CD4-positive, alpha-beta T cell treated with Interleukin-2 at 100 ng/mL for 4 hours (primary cell): ENCODE measurements at places on chromosomes 12 and 14.

DNA sequence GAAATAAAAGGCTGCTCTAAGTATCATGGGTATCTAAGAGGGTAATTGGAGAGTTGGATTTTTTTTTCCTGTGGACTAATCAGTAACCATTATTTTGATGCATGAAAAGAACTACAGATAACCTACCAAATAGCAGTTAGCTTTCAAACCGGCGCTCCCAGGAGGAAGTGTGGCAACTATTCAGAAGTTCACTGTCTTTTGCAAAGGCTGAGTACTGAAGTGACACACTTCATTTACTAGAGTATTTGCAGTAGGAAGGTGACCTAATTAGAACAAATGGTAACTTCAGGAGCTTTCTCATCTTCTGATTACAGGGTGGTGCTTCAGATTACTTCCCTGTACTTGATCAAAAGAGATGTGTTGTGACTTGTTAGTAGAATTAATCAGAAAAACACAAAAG lies 87.7 kb downstream of the PELI2 start:
- DNase-seq = no peak

GRCh38 chr14:44955528-44955927 lies 6.2 kb downstream of the KLHL28 start:
- no peak for DNase-seq

DNA sequence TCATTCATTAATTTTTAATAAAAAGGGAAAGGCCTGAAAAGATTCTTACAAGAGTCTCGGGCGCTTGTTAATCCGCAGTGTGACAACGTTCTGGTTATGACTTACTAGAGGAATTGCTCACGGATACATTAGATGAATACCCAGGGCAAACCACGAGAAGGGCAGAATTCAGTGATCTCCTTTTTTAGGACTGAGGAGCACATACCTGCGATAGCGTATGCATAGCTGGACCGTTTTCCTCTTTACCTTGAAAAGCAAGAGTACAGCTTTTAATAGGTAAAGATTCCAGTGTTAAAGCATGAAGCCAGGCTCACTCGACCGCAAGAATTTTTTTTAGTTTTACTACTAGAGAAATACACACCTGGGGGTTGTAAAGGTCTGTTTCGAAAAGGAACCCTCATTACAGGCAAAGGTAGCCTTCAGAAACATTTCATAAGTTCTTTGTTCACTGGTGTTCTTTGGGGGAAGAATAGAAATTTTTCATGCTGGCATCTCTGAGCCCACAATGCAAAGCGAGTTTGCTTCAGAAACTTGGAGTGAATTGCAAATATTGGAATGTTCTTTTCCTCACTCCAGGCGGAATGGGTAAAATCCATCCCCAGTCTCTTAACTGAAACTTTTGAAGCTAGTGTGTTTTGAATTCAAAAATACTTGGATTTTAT lies 953 bp downstream of the MAPK1IP1L start:
- DNase-seq = no peak

- DNase-seq = no peak
Observed at GRCh38 chr14:89996963-89997362, 41.2 kb downstream of the TDP1 start.

GRCh38 chr12:78470354-78471195 lies 394.0 kb upstream of the SYT1 start:
- DNase-seq = no peak

GRCh38 chr12:116352315-116352835 lies 74.9 kb upstream of the MED13L start:
- no peak for DNase-seq

- DNase-seq = no peak
Observed at GRCh38 chr14:31902945-31903646, 174.0 kb upstream of the ARHGAP5 start.

GRCh38 chr14:88831284-88831683 lies 6.8 kb downstream of the TTC8 start:
- no peak for DNase-seq

DNA sequence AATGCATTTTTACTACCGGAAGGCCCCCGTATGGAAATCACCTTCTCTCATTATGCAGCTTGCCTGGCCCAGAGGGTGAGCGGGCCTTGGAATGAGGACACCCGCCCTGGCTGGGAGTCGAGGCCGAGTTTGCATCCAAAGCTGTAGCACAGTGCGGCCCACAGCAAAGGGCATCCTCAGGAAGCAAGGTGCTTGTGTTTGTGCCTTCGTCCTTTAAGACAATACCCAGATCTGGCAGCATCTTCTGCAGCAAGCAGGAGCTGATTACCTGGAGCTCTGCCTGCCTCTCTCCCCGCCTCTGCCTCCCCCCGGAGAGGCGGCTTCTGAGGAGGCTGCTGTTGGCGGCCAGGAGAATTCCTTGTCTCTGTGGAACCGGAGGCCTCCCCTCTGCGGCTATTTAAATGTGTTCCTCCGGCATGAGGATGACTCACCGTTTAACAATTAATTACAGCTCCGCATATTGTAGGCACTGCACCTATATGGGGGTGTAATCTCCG lies 145.3 kb downstream of the CACNA1C start:
- no peak for DNase-seq

- DNase-seq = no peak
Observed at GRCh38 chr12:53338916-53339315, 2.8 kb upstream of the SP7 start.

- DNase-seq = no peak
Observed at GRCh38 chr14:30757082-30757481, 117.3 kb upstream of the COCH start.

GRCh38 chr12:41532072-41532471 lies 344.0 kb downstream of the PDZRN4 start:
- no peak for DNase-seq

DNA sequence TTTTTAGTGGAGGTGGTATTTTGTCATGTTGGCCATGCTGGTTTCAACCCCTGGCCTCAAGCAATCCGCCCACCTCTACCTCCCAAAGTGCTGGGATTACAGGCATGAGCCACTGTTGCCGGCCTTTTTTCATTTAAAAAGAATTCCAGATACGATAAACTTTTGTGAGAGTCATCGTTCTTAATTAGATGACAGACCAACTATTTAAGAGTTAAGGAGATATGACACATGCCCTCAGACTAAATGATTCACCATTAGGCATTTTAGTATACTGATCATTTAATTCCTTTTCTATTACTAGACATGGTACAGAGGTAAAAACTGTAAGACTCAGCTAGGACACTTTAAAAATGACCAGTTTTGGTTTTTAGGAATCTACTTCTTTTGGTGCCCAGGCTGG lies 2.4 kb downstream of the ANKRD13A start:
- no peak for DNase-seq

DNA sequence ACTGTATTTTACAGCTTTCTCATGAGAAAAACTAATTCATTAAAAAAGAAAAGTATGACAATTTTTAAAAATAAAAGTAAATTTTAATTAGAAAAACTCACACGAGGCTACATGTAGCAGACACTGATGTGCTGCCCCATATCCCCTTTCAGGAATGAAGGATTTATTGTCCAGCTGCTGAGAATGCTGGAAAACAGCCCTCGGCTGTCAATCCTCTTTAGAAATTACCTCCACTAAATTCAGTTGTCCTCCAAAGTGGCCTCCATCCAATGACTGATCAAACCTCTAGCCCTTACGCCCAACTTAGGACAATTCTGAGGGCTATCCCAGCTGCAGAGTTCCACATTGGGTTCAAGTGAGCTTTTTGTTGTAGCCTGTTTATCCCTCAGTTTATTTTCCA lies 29.8 kb upstream of the AP4S1 start:
- no peak for DNase-seq

GRCh38 chr14:63345826-63346225 lies 27.1 kb upstream of the GPHB5 start:
- no peak for DNase-seq

DNA sequence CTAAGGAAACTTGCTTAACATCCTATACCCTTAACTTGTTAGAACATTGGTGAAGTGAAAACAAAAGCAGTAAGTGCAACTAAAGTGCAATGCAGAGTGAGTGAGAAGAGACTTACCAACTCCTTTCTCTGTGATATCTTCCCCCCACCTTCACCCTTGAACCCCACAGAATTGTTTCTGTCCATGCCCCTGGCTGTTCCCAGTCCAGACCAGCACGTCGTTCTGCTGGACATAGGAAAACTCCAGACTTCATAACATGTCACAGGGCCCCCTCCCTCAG lies 91.9 kb downstream of the DAD1 start:
- DNase-seq = no peak

- DNase-seq = no peak
Observed at GRCh38 chr14:84543859-84544258, 986.1 kb upstream of the FLRT2 start.

GRCh38 chr12:123713823-123714585 lies 1.9 kb downstream of the ATP6V0A2 start:
- DNase-seq = peak; percentile 10

DNA sequence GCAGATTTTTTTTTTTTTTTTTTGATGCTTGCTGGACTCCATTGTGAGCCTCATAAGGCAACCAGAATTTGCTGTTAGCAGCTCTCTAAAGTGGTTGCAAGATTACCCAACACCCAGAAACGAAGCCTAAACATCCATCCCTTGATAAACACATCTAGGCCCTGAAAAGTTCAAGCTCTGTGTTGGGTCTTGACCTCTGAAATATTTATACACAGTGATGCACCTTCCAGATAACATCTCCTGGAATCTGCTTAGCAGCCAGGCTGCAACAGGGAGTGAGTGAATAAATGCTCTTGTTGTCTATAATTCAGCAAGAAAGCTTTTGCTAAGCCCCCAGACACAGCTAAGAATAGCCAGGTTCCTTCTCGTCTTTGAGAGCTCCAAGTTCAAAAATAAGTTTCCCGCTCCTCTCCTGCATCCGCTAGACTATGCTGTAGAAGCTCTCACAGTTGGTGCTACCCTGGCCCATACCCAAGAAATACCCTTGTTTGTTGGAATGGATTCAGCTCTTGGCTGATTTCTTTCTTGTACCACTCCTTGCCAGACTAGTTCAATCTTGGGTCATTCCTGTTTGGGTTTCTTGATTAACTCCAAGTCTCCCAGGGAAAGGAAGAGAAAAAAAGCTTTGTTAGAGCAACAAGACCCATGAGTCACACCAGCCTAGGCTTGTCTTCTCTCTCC lies 610.6 kb upstream of the TBX3 start:
- no peak for DNase-seq

DNA sequence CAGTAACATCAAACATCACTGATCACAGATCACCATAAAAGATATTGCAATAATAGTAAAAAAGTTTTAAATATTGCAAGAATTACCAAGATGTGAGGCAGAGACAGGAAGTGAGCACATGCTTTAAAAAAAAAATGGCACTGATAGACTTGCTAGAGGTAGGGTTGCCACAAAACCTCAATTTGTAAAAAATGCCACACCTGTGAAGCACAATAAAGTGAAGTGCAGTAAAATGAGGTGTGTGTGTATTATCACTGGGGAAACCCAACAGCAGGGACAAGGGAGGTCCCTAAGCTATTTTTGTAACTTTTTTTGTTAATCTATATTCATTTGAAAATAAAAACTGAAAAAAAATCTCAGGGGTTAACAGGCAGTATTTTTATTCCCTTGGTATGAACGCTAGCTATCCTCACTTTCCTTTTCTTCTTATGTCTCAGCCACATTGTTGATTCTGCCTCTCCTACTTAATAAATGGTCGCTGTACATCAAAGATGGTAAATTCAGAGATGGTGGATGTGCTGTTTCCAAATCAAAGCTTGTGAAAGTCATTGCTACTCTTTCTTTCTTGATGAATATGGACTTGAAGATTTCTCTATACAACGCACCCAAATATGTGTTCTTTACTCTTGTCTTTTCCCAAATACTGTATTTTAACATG lies 14.0 kb upstream of the KLRD1 start:
- DNase-seq = peak; percentile 65

GRCh38 chr14:99395909-99396530 lies 84.6 kb downstream of the SETD3 start:
- peak; percentile 48 for DNase-seq

- DNase-seq = peak; percentile 20
Observed at GRCh38 chr12:4293966-4294505, 20.5 kb downstream of the CCND2 start.

DNA sequence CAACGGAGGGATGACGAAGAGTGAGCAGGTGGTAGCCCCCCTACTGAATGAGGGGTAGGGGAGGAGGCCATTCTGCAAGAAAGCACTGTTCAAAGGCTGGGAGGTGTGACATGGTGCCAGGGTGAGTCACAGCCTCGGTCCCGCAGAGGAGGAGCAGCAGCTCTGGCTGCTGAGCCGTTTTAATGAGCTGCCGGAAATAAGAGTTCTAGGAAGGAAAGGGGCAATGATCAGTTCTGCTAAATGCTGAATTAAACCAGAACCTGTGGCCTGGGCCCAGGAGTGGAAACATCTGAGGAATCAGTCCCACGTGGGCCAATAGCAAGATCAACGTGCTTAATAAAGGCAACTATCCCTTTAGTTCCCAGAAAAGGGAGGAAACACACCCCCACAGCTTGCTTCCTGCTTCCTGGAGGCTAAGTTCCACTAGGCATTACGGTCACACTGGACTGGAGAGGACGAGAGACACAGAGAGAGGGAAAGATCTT lies 3.6 kb downstream of the ABCD4 start:
- peak; percentile 70 for DNase-seq

DNA sequence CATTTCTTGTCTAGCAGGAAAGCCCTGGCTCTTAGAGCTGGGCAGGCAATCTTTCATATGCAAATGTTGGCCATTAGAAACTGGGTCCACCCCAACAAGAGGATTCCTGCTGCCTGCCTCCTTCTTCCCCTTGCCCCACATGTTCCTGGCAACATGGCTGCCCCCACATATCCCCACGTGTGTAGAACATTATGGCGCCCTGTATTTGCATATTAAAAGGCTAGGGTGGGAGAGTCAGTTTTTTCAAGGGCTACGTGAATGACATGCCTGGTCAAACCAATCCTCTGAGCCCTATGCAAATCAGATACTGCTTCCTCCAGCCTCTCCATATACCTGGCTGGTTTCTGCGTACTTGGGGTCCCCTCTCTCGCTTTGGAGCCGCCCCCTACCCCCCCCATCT lies 514.0 kb downstream of the FUT8 start:
- DNase-seq = no peak

DNA sequence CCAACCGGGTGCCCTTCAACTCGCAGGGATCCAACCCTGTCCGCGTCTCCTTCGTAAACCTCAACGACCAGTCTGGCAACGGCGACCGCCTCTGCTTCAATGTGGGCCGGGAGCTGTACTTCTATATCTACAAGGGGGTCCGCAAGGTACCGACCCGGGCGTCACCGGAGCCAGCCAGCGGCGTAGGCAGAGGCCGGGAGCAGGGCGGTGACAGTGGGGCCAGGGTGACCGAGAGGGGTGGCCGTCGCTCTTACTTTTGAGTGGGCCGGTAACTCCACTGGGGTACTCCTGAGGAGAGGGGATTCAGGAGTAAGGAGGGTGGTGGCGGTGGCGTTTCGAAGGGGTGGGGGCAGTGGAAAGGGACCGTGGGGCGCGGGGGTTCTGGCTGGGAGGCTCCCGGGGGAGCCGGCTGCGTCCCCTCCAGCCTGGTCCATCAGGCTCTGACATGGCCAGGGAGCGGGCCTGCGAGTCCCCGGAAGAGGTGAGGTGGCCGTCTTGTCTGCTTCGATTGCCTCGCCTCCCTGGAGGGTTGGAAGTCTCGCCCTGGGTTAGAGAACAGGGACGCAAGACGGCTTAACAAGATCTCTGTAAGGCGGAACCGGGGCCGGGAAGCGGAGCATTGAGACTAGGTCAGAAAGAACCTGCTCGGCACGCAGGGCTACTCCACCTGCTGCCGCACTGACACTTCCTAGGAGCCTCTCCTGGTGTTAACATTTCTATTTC lies 491 bp downstream of the WDR20 start:
- peak; percentile 18 for DNase-seq

GRCh38 chr14:105473033-105473676 lies 1.5 kb upstream of the CRIP2 start:
- DNase-seq = no peak

GRCh38 chr12:98998697-98999299 lies 353.7 kb downstream of the APAF1 start:
- DNase-seq = peak; percentile 10

GRCh38 chr12:42957136-42957535 lies 367.6 kb upstream of the PRICKLE1 start:
- no peak for DNase-seq
